ENCODE measurements at places on chromosomes 3 and 15. TPM values are rescaled to one million over a fixed set of nuclear protein-coding genes. Genes with fewer than 3 reads are reported as not detected.

The CHL1 gene
- total RNA-seq = not detected

The GOLGA6C gene
- total RNA-seq = not detected

The ITGA11 gene
- 0.18 TPM for total RNA-seq

DNA sequence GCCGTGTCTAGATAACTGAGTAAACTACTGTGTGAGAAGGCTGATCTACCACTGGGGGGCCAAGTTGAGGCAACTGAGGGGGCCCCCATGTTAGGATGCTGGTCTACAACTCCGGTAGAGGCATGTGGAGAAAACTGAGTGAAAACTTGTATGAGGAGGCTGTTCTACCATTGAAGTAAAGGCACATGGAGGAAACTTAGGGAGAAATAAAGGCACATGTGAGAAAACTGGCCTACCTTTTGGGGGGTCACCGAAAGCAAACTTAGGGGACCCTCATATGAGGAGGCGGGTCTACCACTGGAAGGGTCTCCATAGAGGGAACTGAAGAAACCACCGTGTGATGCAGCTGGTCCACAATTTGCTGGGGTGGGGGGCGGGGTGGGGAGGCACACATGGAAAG is 155.2 kb downstream of the FBLN2 start:
- H3K4me1 ChIP-seq = no peaks in the 10 kb centered on the region
- no peaks in the 10 kb centered on the region for H3K36me3 ChIP-seq

DNA sequence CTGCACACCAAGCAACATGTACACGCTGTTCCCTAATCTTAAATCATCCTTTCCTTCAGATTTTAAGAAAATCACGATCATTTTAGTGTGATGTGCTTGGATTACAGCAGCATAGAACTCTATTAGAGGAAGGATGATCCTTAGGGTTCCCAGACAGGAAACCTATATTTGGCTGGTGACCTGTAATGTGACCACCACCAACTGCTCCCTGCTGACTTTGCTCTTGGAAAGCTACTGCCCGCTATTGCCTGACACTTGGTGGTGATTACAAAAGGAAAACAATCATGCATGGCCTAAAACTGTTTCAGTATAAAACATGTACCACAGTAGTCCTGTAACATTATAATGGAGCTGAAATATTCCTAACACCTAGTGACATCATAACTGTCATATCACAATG is 27.2 kb upstream of the LMOD3 start:
- no peak overlapping the region for H3K4me3 ChIP-seq
- DNase-seq = no peak
- H3K36me3 ChIP-seq = no peaks in the 10 kb centered on the region
- no peaks in the 10 kb centered on the region for H3K4me1 ChIP-seq
- H3K27ac ChIP-seq = no peak overlapping the region

GRCh38 chr15:62737551-62737950 is 305.0 kb upstream of the TPM1 start:
- no peak overlapping the region for H3K27ac ChIP-seq
- no peaks in the 10 kb centered on the region for H3K4me1 ChIP-seq
- H3K27me3 ChIP-seq = peaks cover 12% of the 10 kb centered on the region
- no peak overlapping the region for H3K4me3 ChIP-seq
- no peaks in the 10 kb centered on the region for H3K36me3 ChIP-seq

DNA sequence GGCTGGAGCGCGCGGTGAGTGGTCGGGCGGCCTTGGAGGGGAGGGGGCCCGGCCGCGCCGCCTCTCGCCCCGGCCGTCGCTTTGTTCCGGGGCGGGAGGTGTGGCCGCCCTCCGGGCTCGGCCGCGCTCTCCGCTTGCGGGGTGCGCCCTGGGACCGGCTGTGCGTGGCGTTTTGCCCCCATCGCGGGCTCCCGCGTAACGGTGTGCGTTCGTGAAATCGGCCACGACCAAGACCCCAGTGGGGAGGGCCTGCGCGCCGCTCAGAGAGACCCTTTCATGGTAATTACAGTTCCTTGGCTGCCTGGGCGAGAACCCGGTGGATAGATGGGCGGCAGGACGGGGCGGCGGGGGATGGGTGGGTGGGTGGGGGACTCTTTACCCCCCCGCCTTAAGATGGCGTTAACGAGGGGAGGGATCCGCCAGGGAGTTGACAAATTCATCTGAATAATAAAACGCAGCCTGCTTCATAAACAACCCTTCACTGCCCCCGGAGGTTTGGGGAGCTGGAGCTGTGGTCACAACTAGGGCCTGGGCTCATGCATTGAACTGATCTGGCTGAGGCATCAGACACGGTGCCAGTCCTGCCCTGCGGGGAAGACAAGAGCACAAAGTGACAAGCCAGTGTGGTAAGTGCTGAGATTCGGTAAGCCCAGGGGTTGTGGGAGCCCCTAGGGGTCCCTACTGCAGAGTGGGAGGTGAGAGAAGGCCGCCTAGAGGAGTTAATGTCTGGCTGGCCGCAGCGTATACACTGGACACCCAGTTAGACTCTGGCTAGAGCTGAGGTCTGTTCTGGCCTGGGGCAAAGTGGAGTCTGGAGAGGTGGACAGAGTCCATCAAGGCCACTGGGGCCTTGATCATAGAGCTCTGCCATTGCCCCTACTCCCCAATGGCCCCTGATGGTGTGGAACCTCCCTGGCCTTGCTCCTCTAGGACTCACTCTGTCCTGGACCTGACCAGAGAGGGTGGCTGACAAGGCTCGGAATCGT is 668 bp downstream of the MRAS start:
- H3K4me1 ChIP-seq = peaks cover 3% of the 10 kb centered on the region
- no peaks in the 10 kb centered on the region for H3K27me3 ChIP-seq
